ENCODE measurements at places on chromosomes 11 and 22.
A peak's percentile ranks its signal among the peaks of the same experiment; 100 is the strongest.

DNA sequence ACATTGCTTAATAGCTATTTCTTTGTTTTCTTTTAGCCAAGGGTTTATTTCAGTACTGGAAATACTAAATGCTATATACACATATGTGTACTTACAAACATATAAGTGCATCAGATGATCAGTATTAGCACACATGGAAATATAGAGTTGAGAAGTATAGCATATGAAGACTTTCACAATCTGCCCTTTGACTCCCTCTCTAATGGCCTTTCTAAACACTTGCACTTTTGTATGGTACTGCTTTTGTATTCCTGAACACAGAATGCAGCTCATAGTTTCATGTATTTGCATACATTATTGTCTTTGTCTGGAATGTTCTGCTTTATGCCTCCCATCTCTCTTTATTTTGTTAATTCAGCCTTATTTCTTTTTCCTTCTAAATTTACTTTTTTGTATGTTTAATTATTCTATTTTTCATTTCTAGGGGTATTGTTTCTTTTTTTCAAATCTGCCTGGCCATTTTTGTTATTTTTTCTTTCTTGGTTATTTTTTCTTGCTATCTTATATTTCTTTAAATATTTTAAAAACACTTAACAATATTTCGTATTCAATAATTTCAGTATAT lies 28.8 kb downstream of the ACER3 start:
- no peak for DNase-seq

- no peak for DNase-seq
Measured at GRCh38 chr11:98180511-98180910, 840.2 kb upstream of the CNTN5 start.

GRCh38 chr11:119322360-119322739 lies 5.4 kb upstream of the MCAM start:
- no peak for DNase-seq

GRCh38 chr11:26470992-26471391 lies 101.1 kb downstream of the MUC15 start:
- DNase-seq = no peak

DNA sequence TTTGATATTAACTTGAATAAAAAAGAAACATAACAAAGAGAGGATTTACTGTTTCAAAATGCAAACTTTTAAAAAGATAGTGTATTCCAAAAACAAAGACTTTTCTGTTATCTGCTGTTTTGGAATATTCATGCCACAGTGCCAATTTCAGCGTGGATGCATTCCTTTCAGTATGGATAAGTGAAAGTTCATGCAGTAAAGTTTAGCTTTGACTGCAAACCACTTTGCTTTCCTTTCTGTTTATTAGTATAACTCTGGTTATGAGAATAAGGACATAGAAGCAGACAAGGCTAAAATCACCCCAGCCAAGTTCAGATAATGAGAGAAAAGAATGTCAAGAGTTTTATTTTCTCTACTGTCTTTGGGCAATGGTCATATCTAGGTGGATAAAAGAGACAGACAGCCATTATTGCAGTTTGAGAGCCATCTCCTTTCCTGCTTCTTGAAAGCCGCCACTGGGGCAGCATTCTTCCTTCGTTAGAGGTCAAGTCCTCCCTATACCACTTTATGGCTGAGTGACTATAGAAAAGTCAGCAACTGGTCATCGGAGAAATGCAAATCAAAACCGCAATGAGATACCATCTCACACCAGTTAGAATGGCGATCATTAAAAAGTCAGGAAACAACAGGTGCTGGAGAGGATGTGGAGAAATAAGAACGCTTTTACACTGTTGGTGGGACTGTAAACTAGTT lies 82.4 kb upstream of the BLID start:
- DNase-seq = no peak

DNA sequence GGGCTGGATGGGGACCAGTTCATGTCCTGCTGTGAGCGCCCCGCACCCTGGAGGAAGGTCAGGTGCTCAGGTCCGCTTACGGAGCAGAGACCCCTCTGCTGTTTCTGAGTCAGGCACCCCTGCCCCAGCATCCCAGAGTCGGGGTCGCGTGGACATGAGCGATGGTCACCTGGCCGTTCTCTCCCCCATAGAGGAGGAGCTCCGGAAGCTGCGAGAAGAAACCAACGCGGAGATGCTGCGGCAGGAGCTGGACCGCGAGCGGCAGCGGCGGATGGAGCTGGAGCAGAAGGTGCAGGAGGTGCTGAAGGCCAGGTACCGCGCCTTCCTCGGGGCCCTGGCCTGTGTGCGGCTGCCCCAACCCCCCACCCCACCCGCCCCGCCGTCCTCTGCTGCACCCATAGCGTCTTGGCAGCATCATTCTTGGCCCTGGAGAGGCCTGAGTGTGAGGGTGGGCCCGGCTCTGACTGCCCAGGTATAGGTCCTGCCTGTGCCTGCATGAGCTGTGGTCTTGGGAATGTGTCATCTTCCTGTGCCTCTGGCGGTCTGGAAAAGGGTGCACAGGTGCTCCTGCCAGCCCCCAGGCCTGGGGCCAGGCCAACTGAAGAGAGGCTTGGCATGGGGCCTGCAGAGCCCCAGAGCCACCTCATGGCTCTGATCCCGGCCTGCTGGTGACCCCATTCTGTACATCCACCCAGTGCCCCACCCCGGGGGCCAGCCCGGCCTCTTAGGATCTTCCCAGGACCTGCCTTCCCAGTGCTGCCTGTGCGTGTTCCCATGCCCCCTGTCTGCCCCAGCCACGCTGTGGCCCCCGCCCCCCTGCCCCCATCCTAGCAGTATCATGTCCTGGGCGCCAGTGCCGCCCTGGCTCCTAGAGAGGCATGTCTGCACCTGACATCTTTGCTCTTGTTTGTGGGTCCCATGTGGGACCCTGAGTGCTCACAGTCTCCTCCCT lies 38.1 kb downstream of the GRAMD4 start:
- no peak for DNase-seq

DNA sequence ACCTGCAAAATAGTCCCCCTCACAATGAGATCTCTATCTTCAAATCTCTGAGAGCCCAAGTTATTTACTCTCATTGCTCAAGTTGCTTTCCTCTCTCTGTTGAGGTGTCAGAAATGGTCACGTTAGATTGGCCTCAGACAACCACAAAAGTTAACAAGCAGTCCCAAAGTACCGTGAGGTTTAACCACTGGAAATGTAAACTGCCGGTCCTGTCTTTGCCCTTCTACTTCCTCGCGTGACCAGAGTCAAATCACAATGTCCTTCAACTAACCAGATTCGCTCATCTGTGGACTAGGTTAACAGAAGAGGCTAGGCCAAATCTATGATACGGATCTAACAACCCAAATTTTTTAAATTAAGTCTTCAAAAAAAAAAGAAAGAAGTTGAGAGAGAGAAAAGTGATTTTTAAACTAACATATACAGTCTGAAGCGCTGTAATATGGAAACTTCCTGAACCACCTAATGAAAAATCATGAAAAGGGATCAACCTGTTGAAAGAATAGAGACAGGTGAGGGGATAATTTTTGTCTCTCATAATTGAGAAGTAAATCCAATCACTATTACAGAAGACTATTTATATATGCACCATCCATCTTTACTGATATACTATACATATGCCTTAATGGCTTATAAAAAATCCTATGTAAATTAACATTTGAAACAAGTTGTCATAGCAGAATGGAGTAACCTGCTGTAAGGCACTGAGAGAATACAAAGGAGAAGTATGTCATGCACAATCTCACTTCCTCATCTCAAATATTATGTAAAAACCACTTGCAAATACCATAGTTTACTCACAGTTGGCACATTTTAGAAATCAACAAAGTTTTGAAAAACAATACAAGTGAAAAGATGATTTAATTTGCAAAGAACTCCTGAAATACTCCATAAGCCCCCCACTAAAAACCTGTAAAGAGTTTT lies 3.3 kb upstream of the JAML start:
- DNase-seq = no peak

- no peak for DNase-seq
Measured at GRCh38 chr11:119369132-119369925, 12.2 kb downstream of the USP2 start.

DNA sequence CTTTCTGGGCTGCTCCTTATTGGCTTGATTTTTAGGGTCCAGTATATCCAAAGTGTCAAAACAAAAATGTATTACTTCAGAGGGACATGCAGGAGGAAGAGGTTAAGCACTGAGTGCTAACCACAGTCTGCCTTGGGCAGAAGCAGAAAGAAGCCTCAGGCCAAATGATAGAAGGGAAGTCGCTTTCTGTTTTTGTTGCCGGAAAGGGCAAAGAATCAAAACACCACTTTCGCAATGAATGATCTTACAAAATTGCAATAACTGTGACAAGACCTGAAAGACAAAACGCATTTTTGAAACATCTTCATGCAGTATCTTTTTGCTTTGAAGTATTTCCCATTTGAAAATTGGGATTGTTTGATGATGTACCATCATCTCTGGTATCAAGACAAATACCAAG lies 70.1 kb upstream of the PICALM start:
- no peak for DNase-seq

DNA sequence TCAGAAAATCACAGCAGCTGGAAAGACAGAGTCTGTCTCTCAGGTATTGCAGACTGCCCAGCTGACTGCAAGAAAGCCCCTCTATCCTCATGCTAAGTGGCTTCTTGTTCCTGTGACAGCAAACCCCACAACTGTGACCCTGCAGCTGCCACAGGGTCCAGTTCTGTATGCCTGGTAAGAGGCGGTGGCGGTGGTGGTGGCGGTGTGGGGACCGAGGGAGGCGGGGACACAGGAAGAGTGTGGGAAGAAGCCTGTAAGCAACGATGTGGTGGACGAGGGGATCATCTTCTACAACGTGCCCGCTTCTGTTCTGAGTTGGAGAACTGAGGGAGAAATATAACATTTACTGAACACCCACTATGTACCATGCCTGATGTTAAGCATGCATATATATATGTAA lies 112.4 kb downstream of the TENM4 start:
- no peak for DNase-seq

DNA sequence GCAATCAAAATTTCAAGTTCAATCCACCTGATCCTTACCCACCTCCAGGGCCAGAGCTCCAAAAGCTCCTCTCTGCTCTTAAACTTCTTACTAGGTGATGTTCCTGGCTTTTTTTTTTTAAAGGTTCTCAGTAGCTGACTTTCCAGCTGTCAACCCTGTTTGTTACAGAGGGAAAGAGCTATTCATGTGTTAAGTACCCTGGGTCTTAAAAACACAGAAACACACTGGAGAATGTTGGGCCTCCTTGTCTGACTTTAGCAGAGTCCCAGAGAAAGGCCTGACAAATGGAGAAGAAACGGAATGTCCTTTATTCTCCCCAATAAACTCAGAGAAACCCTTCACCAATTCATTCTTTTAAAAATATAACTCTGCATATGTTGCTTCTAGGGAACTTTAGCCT lies 3.2 kb downstream of the LRRC4C start:
- no peak for DNase-seq

DNA sequence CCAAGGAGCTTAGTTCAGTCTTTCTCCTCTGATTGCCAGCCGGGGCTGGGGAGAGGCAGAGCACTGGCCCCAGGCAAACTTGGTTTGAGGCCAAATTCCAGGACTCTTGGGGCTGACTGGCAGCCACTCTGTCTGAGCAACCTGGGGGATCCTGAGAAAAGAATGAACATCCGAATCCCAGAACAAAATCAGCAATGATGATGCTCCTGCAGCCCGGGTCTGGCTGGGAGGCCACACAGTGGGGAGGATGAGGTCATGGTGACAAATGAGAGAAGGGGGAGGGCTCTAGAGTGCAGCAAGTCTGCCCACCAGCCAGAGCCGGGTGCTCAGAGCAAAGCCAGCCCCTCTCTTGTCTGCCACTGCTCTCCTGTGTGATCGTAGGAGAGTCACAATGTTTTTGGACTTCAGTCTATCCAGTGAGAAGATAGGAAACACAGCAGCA lies 71.8 kb upstream of the PAX6 start:
- no peak for DNase-seq

GRCh38 chr22:19886605-19887255 lies 32.1 kb upstream of the GNB1L start:
- no peak for DNase-seq

- no peak for DNase-seq
Measured at GRCh38 chr11:94790197-94790596, 22.0 kb downstream of the AMOTL1 start.

- DNase-seq = no peak
Measured at GRCh38 chr11:71066311-71066710, 186.1 kb downstream of the SHANK2 start.

GRCh38 chr22:48705917-48706605 lies 1121.6 kb downstream of the BRD1 start:
- DNase-seq = no peak

DNA sequence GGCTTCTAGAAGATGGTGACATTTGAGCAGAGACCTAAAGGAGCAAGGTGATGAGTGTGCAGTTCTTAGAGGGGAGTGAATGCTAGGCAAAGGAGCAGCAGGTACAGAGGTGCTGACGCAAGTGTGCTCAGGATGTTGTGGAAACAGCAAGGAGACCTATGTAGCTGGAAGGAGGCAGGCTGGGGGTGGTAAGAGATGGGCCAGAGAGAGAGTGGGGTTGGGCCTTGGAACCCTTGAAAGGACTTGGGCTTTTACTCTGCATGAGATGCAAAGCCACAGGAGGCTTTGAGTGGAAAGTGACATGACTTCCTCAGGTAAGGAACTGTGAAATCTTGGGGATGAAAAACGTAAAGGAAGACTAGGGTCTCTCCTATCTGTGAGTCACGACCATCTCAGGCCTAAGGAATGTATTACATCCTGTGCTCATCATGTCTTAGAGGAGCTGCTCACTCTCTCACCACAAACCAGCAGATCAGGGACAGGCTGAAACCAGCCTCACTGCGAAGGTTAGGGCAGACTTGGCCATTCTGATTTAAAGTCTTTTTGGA lies 65.4 kb downstream of the MICAL2 start:
- DNase-seq = no peak

DNA sequence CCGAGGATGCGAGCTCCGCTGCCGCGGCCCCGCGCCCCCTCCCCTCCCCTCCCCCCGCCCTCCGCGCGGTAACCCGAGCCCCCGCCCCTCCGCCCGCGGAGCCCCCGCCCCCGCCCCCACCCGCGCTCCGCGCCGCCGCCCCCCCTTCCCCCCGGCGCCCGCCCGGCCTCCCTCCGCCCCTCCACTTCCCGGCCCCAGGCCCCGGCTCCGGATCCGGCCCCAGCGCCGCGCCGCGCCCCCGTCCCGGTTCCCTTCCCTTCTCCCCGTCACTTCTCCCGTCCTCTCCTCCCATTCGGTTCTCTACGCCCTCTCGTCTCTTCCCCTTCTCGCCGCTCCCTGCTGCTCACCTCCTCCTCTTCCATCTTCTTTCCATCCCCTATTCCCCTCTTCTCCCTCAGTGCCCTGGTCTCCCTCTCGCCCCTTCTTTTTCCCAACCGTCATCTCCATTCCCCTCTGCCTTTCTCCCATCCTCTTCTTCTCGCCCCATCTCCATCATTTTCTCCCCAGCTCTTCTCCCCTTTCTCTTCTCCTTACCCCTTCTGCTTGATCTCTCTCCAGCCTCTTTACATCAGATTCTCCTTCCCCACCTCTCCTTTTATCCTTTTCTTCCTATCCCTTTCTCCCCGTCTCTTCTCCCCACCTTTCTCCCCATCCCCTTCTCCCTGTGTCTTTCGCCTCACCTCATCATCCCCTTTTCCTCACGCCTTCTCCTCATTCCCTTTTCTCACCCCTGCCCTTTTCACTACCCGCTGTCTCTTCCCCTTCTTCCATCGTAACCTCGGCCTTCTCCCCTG lies at the start of gene DCHS1:
Gene DCHS1, minus strand, starts transcription at position 20 of the 794 bp plus-strand sequence. CDS start 14,196 bp downstream, outside the sequence.
- DNase-seq = no peak

GRCh38 chr11:113529606-113530005 lies 54.4 kb upstream of the DRD2 start:
- DNase-seq = no peak

- DNase-seq = peak; percentile 66
Measured at GRCh38 chr11:18791207-18791968, at the start of gene PTPN5. PTPN5 (minus strand) TSS chr11:18791798; CDS start chr11:18771958, 19,840 bp downstream.

GRCh38 chr22:39530692-39531331 lies 1.7 kb downstream of the RPS19BP1 start:
- peak; percentile 13 for DNase-seq
